ENCODE measurements at places on chromosomes 7 and 10.

DNA sequence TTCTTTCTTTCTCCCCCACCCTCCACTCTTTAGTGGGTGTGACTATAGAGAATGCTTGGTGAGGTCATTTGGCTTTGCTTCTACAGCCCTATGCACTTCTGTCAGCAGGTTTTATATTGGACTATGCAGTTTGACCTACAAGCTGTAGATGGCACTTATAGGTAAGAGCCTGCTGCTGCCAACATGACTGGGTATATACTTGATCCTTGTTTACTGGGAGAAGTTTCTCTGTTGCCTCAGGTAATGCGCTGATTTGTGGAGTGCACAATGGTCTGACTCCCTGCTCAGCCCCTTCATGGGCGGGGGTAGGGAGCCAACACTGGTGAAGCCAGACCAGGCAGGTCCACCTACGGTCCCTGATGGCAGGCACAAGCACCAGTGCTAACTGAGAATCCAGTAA lies 33.7 kb upstream of the C7orf33 start:
- peaks cover 1% of the 10 kb centered on the region for H3K27me3 ChIP-seq
- no peaks in the 10 kb centered on the region for H3K4me1 ChIP-seq
- no peak overlapping the region for H3K27ac ChIP-seq
- no peaks in the 10 kb centered on the region for H3K36me3 ChIP-seq
- H3K4me3 ChIP-seq = no peak overlapping the region

DNA sequence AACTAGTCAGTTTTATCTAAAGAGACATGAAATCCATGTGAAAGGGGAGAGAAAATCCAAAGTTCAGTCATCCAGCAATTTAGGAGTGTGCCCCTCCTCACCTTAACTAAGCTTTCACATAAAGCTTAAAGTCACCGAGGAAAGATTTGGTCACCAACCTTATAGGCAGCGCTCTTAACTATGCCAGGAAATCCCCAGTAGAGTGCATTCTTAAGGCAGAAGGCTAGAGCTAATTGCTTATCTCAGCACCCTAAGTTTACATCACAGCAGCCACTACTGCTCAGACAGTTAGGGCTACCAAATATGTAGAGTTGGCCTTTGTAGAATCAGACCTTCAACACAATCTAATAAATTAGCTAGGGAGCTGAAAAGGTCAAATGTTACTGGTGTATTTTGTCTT lies 47.9 kb downstream of the MTPN start:
- peaks cover 6% of the 10 kb centered on the region for H3K27me3 ChIP-seq
- no peak overlapping the region for H3K27ac ChIP-seq
- H3K4me3 ChIP-seq = no peak overlapping the region
- no peak for DNase-seq

DNA sequence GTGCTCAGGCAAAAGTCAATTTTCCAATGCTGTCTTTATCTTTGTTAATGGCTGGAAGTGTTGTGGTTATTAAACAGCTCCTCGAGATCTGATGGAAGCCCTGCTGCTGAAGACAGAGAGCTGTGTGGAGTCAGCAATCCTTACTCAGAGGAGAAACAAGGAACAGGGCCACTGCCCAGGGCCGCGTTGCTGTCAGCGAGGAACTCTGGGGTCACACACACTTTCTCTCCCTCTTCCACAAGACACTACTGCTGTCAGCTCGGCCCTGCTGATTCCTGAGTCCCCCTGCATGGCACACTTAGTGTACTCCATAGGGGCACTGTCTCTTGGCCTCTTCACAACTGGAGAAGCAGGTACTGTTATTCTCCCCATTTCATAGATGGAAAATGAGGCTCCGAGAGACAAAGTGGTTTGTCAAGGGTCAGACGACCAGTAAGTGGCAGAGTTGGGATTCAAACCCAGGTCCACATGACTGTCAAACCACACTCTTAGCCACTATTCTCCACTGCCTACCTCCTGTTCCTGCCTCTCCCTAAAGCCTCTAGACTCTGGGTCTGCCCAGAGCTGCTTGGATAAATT lies 29.3 kb upstream of the PDCD4 start:
- peaks cover 20% of the 10 kb centered on the region for H3K4me1 ChIP-seq
- peaks cover 16% of the 10 kb centered on the region for H3K27me3 ChIP-seq
- H3K4me3 ChIP-seq = no peak overlapping the region

DNA sequence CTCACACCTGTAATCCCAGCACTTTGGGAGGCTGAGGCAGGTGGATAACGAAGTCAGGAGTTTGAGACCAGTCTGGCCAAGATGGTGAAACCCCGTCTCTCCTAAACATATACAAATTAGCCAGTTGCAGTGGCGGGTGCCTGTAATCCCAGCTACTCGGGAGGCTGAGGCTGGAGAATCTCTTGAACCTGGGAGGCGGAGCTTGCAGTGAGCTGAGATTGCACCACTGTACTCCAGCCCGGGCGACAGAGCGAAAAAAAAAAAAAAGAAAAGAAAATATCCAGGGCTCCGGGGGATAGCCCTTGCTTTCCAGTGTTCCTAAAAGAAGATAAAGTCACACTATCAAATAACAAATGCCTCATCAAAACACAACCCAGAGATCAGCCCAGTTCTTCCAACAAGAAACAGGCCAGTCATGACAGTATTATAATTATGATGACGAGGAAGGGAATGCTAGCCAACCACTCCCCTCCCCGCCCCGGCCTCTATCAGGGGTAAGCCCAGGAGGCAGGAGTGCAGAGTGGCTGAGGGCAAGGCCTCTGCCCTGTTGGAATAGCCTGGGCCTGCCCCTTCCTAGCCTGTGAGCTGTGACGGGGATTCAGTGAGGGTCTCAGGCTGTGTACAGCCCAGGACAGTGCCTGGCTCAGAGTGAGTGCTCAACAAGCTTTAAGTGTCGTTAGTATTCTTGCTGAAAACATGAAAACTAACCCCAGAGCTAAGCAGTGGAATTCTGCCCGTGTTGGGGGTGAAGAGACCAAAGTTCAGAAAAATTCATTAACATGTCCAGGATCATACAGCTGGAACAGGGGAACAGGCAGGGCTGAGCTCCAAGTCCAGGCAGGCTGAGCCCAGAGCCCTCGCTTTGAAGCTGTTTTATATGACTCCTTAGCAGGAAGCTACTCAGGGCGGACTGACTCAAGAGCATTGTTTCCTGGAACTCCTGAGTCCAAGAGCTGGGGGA lies 54.3 kb downstream of the FAM241B start:
- peaks cover 11% of the 10 kb centered on the region for H3K4me1 ChIP-seq
- peak; percentile 30 for DNase-seq
- H3K27me3 ChIP-seq = peaks cover 10% of the 10 kb centered on the region
- H3K36me3 ChIP-seq = peaks cover 5% of the 10 kb centered on the region

DNA sequence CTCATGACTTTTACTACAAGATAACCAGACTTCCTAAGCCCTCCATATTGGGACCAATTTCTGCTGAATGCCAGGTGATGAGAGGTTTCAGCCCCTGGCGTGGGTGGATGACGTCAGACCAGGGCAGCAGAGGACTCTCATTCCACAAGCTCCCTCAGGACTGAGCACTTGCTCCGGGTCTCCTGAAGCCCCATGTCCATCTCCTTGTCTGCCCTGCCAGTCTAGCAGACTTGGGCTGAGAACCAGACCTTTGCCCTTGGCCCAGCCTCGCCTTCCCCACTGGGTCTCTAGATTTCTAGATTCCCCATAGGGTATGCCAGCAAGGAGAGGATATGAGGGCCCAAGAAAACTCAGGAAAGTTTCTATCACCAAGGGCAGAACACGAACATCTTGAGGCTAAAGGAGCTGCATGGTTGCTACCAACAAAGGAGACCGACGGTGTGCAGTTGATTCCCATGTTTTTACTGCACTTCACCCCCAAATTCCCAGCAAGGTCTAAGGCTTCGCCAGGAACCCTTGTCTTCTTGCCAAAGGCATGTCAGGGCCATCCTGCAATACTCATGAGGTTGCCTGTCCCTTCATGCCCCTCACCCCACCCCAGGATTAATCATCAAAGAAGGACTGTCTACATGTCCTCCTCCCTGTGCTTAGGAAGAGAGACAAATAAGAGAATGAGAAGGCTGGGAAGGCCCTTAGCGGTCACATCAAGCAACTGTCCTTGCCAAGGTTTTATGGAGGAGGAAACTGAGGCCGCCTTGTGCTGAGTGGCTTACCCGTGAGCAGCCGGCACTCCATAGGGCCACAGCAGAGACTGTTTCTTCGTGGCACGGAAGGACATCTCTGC lies 96.5 kb upstream of the MACROH2A2 start:
- H3K27me3 ChIP-seq = peaks cover 7% of the 10 kb centered on the region
- H3K4me1 ChIP-seq = peaks cover 5% of the 10 kb centered on the region
- peaks cover 7% of the 10 kb centered on the region for H3K36me3 ChIP-seq
- DNase-seq = no peak

DNA sequence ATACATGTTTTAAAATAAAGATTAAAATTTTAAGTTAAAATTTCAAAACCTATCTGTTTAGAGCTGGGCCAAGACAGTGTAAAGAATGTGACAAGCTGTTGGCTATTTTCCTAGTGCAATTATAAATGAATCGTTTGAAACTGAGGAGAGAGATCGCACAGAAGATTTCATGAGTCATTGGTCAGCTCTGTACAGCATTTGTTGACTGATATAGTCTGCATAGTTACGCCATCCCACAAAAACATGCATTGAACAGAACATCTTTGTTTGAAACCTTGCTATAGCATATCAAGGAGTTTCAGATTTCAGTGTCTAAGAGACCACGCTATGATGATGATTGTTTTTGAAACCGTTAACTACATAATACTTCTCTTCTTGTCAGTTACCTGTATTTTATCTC lies 1.3 kb upstream of the C10orf67 start:
- H3K27ac ChIP-seq = no peak overlapping the region
- H3K4me3 ChIP-seq = no peak overlapping the region
- peaks cover 4% of the 10 kb centered on the region for H3K4me1 ChIP-seq
- no peaks in the 10 kb centered on the region for H3K36me3 ChIP-seq

DNA sequence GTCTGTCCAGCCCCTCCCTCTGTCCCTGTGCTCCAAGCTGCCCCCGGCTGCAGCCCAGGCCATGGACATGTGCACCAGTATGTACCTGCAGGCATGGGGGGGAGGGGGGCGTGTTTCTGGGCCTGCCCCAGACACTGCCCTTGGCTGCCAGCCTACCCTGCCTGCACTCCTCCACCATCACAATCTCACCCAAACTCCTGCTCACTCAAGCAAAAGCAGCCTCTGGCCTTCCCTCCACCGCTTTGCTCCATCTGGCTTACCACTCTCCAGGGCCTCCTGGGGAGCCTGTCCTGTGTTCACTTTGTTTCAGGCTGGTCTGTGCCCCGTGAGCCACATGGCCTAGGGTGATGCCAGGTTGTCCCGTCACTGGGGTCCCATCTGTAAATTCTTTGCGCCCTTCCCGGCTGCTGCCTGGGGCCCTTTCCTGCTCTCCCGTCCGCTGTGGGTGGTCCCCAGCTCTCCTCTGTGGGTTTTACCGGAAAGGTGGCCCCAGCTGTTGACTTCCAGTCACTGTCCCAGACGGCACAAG lies 33.3 kb upstream of the PPIF start:
- no peak overlapping the region for H3K27ac ChIP-seq
- peak overlapping the region; percentile 35 for H3K4me3 ChIP-seq
- peaks cover 39% of the 10 kb centered on the region for H3K27me3 ChIP-seq
- DNase-seq = no peak
- H3K36me3 ChIP-seq = peaks cover 28% of the 10 kb centered on the region

DNA sequence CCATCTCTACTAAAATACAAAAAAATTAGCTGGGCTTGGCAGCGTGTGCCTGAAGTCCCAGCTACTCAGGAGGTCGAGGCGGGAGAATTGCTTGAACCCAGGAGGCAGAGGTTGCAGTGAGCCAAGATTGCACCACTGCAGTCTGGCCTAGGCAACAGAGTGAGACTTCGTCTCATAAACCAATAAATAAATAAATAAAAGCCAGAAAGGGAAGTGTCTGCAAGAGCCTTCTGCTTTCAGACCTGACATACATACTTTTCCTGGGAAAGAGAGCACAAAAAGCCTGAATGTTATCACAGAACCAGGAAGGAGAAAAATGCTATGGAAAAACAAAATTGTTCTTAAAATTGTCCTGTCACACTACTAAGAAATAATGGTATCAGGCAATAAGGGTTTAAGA lies 4.1 kb upstream of the KIF5B start:
- peaks cover under 1% of the 10 kb centered on the region for H3K36me3 ChIP-seq
- H3K27me3 ChIP-seq = peaks cover 4% of the 10 kb centered on the region
- no peak overlapping the region for H3K27ac ChIP-seq

DNA sequence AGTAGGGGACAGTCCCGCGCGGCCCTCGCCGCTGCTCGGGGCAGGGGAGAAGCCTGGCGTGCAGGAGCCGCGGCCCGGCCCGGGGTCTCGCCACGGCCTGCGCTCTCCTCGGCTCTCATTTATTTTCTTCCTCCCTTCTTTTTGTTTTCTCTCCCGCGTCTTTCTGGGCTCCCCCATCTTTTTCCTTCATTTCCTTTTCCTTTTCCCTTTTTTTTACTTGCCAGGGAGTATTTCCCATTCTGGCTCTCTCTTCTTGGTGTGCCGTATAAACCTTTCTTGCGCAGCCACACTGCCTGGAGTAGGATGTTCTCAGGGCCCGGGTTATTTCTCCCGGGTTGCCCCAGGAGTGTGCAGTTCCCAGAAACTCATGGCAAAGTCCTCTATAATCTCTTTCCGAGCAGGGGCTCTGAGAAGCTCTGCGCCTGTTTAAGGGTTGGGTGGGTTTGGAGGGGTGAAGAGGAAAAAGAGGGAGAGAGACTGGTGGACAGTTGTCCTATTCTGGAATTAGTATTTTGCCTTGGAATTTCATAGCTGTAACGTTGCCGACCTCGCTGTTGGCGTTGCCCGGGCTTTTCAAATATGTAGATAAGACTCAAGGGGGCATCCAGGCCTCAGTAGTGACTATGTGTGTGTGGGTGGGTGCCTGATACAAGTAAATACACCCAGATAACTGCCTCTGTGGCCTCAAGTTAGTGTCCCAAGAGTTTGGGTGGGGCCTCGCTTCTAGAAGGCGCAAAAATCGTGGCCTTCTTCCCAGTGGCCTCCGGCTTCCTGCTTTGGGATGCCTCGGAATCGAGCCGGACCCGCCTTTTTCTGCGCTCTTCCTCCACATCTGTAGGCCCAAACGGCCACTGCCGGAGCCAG lies 4.3 kb upstream of the ZNF503 start:
- no peaks in the 10 kb centered on the region for H3K36me3 ChIP-seq
- peaks cover 21% of the 10 kb centered on the region for H3K27me3 ChIP-seq
- no peak for DNase-seq
- peak overlapping the region; percentile 62 for H3K27ac ChIP-seq
- H3K4me3 ChIP-seq = peak overlapping the region; percentile 89
- H3K4me1 ChIP-seq = peaks cover 34% of the 10 kb centered on the region

DNA sequence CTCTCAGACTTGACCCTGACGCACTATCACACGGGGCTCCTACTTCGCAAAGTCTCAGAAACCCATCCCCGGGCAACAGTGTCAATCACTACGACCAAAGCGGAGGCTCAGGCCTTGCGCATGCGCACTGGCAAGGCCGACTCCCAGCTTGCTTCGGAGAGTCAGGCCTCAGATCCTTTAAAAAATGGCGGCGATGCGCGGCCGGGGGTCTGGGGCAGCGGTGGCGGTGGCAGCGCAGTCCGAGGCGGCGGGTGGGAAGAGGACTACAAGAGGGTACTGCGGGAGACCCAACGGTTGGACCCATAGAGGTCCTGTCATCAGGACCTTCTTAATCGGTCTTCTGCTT lies 196.9 kb downstream of the ZNF716 start:
- H3K27ac ChIP-seq = no peak overlapping the region
- H3K4me3 ChIP-seq = no peak overlapping the region
- peaks cover 27% of the 10 kb centered on the region for H3K27me3 ChIP-seq
